GM04504 (cell line): ENCODE measurements at places on chromosomes 12 and 14.

- no peak for DNase-seq
These were observed 388.0 kb downstream of the VRK1 start for GRCh38 chr14:97185186-97185585.

DNA sequence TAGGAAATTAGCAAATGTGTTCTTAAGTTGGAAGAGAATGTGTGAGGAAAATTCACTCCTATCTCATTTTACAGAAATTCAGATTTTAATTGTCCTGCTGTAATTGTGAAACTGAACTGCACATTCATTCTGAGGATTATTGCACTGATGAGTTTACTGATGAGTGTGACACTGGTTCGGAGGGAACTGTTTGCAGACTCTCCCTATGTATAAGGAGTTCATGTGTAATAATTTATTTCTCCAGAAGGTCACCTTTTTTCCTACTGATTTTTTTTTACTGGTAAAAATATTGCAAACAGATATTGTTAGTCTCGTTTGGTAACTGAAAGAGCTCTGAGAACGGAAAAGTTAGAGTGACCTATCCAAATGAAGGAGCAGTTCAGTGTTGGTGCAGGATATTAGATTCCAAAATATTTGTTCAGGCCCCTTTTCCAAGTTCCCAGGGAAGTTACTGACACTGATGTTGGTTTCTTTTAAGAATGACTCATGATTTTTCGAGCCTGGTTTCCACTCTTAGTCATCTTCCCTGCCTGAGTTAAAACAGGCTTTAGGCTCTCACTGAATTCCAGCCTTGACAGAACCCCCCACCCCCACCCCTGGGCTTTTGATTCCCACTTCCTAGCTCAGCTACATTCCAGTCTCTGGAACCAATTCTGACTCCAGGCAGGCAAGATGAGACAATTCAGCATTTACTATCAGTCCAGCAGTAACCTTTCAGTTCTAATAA lies 18.4 kb downstream of the ANO6 start:
- peak; percentile 97 for DNase-seq

DNA sequence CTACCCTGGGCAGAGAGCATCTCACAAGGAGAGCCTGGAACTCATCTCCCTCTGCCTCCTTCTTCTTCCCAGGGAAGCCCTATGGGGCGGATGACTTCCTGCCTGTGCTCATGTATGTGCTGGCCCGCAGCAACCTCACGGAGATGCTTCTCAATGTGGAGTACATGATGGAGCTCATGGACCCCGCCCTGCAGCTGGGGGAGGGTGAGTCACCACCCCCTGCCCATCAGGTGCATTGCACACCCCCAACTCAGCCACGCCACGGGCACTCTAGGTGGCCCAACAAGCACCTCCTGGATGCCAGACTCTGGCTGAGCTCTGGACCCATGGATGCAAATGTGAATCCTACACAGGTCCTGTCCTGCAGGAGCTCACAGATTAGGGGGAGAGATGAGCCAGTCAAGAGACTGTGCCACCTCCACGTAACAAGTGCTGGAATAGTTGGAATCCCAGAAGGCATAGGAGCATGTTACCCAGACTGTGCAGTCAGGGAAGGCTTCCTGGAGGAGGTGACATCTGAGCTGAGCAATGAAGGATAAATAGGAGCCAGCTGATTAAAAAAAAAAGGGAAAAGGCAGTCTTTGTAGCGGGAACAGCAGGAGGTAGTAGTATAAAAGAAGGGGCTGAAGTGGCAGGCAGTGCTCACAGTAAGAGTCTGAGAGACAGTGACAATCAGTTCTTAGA lies 71.9 kb downstream of the LGMN start:
- DNase-seq: no peak

DNA sequence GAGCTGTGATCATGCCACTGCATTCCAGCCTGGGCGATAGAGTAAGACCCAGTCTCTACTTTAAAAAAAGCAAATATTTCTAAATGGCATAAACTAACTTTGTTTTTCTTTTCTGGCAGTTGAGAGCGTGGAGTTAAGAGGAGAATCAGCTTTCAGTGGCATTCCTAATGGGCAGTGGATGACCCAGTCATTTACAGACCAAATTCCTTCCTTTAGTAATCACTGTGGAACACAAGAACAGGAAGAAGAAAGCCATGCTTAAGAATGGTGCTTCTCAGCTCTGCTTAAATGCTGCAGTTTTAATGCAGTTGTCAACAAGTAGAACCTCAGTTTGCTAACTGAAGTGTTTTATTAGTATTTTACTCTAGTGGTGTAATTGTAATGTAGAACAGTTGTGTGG lies 21.2 kb downstream of the TDG start:
- no peak for DNase-seq

- no peak for DNase-seq
These were observed 142.7 kb downstream of the TMEM117 start for GRCh38 chr12:43978556-43978955.

- DNase-seq: no peak
These were observed 2.2 kb downstream of the LRFN5 start for GRCh38 chr14:41608681-41609390.

- DNase-seq: no peak
These were observed 1.1 kb downstream of the ANGEL1 start for GRCh38 chr14:76811561-76811960.

DNA sequence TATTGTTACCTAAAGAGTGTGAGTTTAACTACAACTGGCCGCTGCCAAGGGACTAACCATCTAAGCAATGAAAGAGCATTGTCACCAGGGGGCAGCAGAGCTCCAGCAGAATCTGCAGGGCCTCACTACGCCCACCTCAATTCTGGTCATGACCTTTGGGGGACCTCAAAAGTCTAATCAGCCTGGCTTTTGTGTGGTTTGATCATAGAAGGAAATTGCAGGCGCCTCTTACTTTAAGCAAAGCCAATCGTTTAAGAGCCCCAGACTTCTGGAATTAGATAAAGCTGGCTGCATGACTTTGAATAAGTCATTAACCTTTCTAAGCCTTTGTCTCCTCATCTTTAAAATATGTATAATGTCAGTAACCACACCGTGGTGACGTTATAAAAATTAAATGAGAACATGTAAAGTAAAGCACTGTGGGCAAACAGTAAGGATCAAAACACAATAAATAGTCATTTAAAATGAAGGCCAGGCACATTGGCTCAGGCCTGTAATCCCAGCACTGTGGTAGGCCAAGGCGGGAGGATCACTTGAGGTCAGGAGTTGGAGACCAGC lies 58.6 kb downstream of the TBX3 start:
- DNase-seq: peak; percentile 22

- DNase-seq: no peak
These were observed 4.9 kb downstream of the OR6C2 start for GRCh38 chr12:55448825-55449224.
